Stimulated activated CD4-positive, alpha-beta T cell treated with anti-CD3 and anti-CD28 coated beads, Interleukin-15, amount 100 ng/mL, for 24 hours (primary cell): ENCODE measurements at places on chromosomes 2 and 18.

DNA sequence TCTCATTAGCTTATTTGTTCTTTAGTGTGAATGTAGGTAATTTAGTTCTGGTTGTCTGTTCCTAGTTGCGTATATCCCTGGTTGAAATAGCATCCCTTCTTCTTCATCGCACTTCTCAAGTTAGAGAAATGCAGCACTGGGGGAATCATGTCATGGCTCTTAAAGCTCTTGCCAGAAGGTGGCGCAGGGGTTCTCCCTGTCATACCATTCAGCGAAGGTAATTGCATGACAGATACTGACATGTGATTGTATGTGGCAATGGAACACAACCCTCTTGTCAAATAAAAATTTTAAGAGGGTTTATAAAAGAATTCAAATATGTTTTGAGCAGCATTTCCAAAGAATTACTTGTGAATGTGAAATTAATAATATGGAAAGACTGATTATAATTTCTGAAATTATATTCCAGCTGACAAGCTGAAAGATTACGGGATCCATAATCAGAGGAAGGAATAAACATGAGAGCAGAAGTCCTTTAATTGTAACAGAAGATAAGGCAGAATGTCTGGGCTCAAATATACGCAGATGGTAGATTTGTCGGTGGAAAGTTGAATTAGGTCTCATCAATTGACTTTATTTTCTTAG is 411.7 kb downstream of the DSEL start:
- DNase-seq, result peak; percentile 51

DNA sequence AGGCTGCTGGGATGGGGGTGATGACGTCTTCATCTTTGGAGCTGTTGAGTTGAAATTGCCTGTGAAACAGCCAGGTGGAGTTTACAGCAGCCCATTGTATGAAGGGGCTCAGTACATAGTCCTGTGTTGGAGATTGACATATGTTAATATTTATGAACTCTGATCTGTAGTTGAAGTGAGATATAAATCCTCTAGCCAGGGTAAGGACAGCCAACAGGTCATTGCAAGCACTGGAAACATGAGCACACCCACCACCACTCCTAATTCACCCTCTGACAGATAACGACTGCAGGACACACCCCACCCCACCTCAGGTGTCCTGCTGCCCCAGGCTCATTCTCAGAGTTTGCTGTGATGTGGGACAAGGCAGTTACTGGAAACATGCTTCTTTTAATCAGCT is 112.4 kb upstream of the TRIB2 start:
- no peak for DNase-seq

DNA sequence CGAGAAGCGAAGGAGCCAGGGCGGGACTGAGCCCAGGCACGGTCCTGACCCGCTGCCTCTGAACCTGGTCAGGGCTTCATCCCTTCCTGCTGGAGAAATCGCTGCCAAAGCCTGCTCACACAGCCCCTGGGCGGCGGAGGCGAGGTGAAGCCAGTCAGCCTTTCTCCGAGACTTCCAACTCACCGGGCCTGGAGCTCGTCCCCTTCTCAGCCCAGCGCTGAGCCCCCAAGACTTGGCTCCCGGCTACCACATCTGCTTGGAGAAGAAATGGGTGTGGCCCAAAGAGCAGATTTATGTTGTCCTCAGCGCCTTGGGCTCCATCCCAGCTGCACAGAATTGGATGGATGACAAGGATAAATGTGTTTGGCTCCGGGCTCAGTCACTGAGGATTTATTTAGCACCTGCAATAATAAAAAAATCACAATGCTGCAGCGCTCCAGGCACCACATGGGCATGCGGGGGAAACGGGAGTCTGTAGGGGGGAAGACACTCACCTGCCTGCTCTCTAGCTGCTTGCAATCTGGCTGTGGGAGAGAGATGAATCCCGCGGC is 64.9 kb downstream of the ACTR2 start:
- no peak for DNase-seq

GRCh38 chr2:224056889-224057288 is 17.8 kb upstream of the SERPINE2 start:
- DNase-seq, result no peak

GRCh38 chr2:157261199-157261782 is 3.8 kb downstream of the GALNT5 start:
- peak; percentile 84 for DNase-seq

DNA sequence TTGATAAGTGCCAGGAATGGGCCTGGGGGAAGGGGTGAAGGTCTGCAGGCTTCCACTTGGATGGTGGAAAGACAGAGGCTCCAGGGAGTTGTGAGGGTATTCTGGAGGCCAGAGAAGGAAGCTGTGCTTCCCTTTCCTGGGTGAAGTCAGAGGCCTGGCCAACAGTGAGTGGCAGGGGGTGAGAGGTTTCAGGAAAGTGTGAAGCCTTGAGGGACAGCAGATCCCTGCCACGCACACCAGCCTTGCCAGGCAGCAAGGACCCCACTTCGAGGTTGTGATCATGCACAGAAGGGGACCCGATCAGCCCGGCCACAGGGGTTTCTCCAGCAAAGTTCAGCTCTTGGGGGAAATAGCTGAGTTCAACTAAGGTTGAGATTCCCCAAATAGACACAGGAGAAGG is 66.5 kb downstream of the SMAD7 start:
- no peak for DNase-seq

DNA sequence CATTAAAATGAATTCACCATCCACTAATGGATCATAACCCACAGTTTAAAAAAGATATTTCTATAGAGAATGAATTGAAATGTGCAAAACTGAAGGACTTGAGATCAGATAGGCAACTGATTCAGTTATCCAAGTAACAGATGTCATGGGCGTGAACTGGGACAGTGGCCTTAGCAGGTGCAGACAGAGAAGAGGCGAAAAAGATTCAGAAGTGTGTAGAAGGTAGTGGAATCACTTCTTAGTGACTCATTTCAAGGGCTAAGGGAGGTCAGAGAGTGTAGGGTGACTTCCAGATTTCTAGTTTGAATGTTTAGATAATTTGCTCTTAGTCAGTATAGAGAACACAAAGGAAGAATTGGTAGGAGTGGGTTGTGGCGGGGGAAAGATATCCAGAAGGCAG is 79.7 kb downstream of the EHBP1 start:
- no peak for DNase-seq

DNA sequence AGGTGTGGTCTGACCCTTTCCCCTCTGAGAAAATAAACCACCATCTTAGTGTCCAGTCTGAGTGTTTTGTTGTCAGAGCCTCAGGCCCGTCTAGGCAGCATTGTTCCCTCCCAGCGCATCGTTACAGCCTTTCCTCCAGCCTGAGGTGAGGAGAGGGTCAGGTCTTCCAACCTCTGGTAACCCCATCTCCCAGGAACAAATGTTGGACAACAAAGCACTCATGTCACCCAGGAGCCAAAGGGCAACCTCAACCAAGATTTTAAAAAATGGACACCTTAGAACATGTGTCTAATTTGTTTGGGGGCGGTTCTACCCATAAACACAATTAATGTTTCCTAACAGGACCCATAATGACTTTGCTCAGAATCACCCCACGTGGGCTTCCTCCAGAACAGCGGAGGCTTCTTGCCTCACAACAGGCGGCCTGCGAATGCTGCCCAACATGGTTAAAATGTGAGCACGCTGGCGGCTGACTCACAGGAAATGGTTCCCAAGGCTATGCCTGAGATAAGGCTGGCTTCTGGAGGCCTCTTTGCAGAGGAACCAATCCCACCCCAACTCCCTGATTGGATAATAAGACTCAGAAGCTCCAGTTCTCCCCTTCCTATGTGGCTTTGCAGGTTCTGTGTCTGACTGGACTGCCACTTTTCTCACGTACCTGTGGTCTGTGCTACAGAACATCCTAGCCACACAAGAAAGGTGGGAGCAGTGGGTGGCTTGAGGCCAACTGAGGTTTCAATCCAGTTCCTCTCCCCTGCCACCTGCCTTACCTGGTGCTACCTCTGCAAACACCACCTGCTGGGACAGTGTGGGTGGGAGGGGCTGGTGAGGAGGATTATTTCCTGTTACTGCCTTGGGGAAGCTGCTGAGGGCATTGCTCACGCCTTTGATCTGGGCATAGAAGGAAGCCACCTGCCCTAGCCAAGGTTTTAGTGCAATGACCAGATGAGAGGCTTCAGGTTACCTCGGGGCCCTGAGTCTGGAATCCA is 108.8 kb downstream of the B3GNT2 start:
- peak; percentile 71 for DNase-seq

DNA sequence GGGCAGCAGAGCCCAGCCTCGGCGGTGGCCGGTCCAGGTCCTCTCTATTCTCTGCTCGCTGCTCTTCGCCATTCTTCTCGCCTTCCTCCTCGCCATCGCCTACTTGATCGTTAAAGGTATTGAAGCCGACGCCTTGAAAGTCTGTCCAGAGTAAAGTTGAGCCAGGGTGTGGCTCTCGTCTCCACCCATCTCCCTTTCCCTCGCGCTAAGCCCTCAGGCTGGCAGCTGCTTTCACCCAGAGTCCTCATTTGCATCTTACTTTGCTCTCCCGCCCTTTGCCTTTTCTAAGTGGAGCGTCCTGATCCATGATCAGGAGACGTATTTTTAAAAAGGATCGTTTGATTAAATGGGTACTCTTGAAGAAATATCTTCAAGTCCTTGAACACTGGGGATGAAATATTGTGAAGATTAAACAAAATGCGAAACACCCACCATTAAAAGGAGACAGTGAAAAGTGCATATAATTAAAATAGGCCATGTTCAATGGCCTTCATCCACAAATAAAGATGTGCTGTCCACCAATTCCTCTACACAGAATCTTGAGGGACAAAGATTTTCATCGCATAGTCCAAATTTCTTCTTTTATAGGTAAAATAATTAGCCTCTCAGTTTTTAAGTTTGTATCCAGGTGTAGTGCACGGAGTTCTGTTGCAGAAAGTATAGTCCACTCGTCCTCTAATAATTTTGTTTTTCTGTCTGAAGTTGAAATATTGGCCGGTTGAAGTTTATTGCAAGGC is 657 bp downstream of the ARL6IP6 start:
- DNase-seq, result peak; percentile 56

DNA sequence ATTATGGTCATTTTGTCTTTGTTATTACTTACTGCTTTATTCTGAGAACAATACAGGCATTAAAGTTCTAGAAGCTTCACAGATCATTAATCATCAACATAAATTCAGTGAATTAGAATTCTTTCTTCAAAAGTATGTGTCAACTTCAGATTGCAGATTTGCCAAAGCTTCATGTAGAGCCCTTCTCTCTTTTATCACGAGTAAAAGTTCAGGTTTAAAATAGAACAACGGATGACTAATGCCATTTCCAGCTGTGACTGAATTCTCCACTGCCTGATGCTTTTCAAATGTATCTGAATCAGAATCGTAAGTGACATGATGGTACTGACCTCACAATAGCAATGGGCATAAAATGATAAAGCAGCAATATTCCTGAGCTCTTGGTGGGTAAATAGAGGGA is 116.0 kb downstream of the ABCA12 start:
- no peak for DNase-seq

DNA sequence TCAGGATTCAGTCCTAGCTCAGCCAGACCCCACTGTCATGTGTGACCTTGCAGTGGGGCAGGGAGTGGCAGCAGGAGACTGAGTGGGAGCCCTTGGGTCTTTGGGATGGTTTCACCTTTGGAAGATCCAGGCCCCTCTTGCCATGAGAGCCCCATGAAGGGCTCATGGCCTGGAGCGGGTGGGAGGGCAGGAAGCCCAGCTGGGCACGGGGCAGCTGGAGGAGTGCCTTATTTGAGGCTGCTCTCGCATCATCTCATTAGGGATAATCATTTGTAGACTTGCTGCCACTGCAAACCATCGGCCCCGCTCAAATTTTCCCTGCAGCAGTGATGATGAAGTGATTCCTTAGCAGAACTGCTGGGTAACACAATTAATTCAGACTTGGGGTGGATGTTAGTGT is 73.9 kb downstream of the TGOLN2 start:
- DNase-seq, result no peak

DNA sequence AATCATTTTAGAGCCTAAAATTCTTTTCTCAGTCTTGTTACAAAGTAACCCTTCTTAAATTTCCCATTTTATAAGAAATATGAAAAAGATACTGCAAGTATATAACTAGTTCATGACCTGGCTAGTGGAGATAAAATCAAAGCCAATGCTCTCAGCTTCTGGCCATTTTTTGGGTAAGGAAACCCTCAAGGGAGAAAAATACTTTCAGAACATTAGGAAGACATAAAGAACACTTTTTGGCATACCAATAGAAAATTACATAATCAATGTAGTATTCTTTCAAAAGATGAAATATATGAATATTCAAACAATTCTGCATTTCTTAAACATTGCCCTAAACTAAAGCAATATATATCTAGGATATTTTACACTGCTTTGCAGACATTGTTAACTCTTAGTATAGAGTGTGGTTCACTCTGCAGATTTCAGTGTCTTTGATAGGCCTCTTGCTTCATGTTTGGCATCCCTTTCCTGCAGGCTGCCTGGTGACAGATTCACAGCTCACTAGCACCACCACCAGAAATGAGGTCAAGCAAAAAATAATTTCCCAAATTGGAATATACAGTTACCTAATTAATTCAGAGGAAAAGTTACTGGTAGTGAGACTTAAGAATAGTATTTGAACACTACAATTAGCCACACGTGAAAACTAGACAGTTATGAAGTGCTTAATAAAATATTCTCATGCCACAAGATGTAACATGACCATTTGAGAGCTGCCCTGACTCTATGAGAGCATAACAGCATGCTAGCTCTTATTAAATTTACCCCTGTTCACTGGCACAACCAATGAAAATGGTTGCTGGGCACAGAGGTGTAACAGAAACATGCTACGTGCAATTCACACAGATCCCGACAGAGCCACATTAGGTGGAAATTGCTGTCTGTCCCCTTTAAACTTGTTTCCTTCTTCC is 36.0 kb downstream of the PAIP2B start:
- DNase-seq, result no peak

DNA sequence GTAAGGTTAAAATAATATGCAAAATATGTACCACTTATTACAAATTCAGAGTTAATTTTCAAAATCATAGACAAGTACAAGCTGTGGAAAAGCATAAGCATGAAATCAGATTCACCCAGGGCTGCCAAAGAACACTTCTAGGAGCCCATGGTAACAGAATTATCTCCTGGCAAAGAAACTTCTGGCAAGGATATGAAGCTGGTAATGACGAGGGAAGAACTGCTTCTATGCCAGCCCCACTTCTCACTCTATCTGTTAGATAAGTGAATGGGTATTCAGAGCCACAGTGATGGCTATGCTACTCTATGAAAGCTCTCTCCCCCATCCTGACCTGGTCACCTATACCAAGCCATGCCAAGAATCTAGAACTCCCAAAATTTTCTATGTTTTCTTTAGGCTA is 36.9 kb upstream of the PDE1A start:
- DNase-seq, result no peak

DNA sequence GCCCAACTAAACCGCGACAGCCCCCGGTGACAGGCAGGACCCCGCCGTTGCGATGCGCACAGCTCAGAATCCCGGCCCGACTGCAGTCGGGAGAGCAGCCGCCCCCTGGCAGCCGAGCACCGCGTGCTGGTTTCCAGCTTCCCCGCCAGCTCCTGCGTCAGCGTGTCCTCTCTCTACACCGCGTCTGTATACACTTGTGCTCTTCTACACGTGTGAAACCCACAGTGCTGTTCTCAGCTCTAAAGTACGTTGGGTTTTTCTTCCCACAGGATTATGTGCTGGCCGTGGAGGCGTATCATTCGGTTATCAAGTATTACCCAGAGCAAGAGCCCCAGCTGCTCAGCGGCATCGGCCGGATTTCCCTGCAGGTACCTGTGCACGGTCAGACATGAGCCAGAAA is 54.0 kb downstream of the ADI1 start:
- DNase-seq, result no peak

- no peak for DNase-seq
Measured at GRCh38 chr2:67311536-67311935, 85.6 kb upstream of the ETAA1 start.

GRCh38 chr18:58615140-58616132 is 13.5 kb downstream of the ALPK2 start:
- peak; percentile 81 for DNase-seq

GRCh38 chr18:74582642-74583041 is 15.0 kb upstream of the ZNF407 start:
- DNase-seq, result no peak
